ENCODE measurements at places on chromosomes 1 and 21.

DNA sequence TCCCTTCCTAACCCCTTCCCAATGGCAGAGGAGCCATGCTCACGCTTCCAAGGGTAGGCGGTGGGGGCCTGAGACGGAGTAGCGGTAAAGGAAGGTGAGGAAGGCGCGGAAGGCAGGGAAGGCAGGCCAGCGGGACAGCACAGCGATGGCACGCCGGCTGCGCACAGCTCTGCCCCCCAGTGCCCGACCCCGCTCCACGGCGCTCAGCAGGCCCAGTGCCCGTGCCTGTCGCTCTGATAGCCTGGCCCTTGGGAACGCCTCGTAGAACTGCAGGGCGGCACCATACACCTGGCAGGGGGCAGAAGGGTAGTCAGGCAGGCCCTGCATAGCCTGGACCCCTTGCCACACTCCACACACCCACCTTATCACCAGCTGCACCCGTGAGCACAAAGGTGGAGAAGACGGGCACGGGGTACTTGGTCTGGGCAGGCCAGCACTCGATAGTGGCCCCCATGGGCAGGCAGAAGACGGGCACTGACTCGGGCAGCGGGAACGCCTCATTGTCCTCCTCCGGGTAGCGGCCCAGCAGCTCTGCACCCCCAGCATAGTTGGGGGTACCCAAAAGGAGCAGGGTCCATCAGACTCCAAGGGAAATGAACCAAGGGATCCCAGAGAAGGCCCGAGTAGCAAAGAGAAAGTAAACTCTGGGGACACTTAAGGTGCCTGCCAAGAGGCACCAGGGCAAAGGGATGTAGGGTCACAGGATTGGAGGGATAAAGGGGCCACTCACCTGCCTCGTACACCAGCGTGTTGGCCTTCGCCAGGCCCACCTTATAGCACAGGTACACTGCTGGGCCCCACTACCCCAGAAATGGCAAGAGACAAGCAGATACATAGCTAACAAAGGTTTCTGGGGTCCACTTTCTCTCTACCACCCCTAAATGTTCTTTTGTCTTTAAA is 4.4 kb downstream of the DENND4B start:
- DNase-seq, result no peak

GRCh38 chr1:172756024-172756423 is 97.1 kb downstream of the FASLG start:
- DNase-seq, result no peak

GRCh38 chr1:222167111-222167510 is 380.8 kb downstream of the HHIPL2 start:
- DNase-seq, result peak; percentile 56

GRCh38 chr1:39833121-39833520 is 44.5 kb upstream of the BMP8B start:
- no peak for DNase-seq

DNA sequence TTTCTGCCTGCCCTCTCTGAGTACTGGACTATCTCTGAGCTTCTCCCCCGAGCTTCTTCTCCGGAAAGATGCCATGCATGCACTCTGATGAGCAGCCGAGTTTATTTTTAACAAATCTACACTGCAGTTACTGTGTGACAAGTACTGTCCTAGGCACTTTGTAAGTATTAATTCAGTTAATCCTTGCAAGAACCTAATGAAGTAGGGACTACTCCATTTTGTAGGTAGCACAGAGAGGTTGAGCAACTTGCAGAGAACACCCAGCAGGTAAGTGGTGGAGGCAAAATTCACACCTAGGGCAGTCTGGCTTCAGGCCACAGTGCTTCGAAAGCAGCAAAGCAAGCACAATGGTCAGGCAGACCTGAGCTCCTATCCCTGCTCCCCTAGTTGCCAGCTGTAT is 3.8 kb upstream of the TAL1 start:
- no peak for DNase-seq

DNA sequence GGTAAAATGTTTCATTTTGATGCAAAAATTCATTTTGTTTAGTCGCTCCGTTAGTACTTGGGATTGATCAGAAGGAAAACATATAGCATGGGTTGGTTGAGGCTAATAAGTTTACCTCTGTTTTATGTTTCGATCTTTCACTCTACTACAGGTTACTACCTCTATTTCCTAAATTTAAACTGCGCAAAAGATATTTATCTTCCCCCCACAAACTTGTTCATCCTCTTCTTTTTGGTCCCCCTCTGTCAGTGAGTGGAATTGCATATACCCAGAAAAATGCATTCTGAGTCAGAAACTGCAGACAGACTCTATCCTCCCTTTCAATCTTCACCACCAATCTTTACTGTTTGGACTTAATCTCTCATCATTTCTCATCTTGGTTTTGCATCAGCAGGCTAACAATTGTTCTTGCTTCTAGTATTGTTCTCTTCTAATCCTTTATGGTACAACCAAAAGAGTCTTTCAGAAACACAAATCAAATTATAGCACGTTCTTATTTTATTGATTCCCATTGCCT is 316.0 kb upstream of the ADGRL4 start:
- DNase-seq, result peak; percentile 43

- peak; percentile 96 for DNase-seq
These were observed 67.7 kb upstream of the RCC1 start for GRCh38 chr1:28437924-28438699.

- no peak for DNase-seq
These were observed 59.5 kb downstream of the CNIH3 start for GRCh38 chr1:224675590-224675989.

DNA sequence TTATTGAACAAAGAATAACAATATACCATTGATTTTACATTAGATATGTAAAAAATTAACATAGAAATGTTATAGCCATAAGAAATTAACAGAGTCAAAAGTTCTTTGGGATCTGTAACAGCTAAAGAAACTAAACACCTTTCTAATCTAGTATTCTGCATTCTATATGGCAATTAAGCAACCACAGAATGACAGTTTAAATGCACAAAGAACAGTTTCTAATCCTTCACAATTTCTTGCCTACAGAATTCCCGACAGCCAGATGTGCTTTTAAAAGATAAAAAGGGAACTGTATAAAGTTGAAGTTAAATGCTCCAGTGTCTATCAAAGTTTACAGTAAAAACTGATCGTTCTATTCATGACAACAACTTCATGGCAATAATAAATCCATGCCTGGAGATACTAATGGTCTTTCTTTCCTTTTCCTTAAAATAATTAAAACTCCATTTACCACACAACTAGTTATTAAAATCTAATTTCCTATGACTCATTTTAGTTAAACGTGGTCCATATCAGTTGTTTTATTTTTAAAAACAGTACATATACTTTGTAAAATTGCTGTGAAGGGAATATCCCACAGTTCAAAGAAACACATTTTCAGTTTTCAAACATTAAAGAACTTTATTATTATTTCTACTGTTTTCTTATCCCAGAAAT is 110.2 kb downstream of the EIF4G3 start:
- DNase-seq, result no peak

DNA sequence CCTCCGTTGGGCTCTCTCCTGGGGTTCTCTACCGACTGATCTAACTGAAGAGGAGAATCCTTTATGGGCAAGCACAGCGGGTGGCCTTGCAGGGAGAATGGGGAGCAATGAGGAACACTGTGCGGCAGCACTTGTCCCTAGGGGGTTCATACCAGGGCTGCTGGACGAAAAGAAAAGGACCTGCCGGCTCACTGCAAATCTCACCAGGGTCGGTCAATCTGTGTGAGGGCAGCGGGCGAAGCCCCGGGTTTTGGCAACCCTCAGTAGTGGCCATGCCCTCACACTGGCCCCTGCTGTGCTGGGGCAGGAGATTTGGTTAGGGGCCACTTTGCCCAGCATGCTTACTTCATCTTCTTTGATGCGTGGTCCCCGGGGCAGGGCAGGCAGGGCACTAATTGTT is 5.9 kb downstream of the LHX9 start:
- DNase-seq, result no peak

DNA sequence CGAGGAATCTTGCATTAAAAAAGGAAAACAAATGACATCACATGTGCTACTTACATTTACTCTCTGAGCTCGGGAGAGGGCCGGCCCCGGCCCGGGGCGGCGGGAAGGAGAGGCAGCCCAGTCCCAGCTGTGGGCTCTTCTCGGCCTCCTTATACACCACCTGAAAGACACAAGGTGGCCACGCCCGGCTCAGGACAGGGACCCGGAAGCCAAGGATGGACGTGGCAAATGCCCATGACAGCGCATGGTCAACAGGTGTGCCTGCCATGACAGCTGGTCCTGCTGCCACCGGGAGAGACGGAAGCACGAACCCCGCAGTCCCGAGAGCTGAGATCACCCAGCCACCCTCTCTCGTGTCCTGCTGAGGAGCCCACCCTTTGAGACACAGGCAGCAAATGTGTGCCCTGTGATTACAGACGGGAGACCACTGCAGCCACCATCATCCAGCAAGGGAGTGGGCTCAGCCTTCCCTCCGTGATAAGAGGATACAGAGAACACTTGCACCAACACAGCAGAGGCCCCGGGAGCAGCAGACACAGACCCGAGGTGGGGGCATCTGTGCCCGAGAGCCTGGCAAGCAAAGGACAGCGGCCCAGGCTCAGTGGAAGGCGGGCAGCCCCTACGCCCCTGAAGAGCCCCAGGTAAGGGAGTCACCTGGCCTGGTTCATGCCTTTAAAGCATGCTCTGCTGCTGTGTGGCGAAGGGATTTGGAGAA is 8.7 kb downstream of the TPRG1L start:
- no peak for DNase-seq

DNA sequence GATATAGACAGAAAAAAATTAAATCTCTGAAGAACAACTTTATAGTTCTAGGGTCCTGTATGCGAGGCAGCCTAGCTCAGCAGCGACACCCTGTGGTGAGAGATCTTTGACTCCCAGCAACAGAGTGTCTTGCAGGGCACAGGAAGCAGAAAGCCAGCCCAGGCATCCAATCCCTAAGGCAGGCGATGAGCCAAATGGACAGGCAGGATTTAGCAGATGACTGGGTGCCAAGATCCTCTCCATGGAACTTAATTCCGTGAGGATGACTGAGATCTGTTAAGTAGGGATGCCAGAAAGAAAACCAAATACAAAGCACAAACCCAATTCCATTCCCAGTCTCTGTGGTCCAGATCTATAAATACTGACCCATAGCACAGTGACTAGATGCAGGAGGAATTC is 38.8 kb downstream of the HLCS start:
- peak; percentile 80 for DNase-seq

GRCh38 chr1:117069220-117069844 is 9.2 kb downstream of the TTF2 start:
- no peak for DNase-seq

- DNase-seq, result no peak
These were observed 364.3 kb upstream of the USP24 start for GRCh38 chr1:55579332-55580001.

DNA sequence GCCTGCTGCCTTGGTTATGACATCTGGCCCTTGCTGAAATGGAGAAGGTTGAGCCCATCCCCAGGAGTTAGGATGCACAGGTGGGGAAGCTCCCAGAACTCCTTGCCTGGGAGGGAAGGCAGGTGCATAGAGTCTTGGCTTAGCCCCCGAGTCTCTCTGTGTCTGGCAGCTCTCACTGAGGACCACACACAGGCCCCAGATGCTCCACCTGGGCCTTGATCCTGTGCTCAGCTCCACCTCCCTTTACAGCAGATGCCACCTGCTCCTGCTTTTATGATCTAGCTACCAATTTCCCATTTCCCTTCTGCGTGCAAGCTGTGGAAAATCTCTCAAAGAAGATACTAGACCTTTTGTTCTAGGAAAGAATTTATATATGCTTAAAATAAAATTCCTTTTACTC is 28.8 kb upstream of the KCNJ6 start:
- DNase-seq, result no peak

DNA sequence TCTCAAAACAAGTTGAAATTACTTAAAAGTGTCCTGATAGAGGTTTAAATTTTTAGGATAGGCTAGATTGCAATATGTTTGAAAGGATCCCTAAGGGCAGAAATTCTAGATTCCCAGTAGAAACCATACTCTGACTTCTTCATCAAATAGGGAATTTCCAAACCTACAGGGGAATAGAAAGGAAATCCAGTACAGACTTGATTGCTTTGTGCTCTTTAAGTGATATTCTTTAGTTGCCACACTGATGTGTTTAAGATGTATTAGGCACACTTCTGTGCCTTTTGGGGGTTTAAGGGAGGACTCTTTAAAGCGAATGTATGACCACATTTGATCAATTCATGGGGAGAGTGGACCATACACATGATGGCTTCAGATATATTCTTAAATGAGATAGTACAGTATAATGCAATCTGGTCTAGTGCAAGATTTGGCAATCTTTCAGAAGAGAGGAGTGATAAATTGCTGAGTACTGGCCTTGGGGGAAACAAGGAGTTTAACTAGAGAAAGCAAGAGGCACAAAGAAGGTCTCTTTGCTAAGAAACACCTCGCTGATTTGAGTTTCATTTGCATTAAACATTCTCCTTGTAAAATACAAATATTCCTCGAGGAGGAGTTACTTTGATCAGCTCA is 268.8 kb upstream of the NR5A2 start:
- no peak for DNase-seq

DNA sequence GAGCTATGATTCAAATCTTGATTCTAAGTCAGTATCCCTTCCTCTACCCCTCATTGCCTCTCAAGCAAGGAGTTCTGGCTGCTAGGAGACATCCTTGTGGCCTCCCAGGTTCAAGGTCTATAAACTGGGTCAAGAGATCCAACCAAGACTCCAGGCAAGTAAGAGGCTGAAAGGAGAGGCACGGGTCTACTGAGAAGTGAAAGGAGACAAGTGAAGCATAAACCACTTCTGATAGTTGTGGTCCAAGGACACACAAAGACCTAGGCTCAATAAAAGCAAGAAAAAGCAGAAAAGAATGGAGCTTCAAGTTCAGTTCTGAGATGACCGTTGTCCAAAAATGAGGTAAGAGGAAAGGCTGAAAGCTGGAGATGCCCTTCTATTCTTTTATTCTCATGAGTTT is 17.8 kb upstream of the PPP2R5A start:
- DNase-seq, result no peak

DNA sequence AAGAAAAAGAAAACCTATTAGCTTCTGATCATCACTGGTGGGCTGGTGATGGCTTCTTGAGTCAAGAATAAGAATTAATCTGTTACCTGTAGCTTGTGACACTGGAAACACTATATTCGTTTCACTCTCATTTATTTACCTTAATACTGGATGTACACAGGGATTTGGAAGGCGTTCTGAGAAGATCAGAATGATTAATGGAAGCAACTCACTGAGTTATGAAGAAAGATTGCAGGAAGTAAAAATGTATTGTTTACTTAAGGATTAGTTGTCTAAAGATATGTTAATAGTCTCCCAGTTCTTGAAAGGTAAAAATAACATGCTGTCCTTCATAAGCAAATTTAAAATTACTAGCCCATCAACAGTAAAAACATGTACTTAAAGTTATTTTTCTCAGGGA is 644.9 kb upstream of the NCAM2 start:
- no peak for DNase-seq

GRCh38 chr1:109273570-109274288 is 9.2 kb downstream of the PSRC1 start:
- no peak for DNase-seq

- no peak for DNase-seq
These were observed 6.8 kb upstream of the PARK7 start for GRCh38 chr1:7954683-7955082.
